ENCODE measurements at places on chromosomes 1 and 21. TPM values are rescaled to one million over a fixed set of nuclear protein-coding genes. Genes with fewer than 3 reads are reported as not detected.

The SPATA17 gene
- 2.0 TPM for total RNA-seq

The DCLRE1B gene
- total RNA-seq: 8.9 TPM

The GBP7 gene
- not detected for total RNA-seq

The NR0B2 gene
- total RNA-seq: not detected

The ELAPOR1 gene
- total RNA-seq: 0.38 TPM

The CTSS gene
- total RNA-seq: 18.4 TPM

The SPRR1A gene
- total RNA-seq: not detected

The TRIM58 gene
- total RNA-seq: not detected

The ACTL8 gene
- total RNA-seq: 1.7 TPM

The HES2 gene
- total RNA-seq: 2.2 TPM

The CACYBP gene
- 159 TPM for total RNA-seq

The FCRL6 gene
- not detected for total RNA-seq

The C1orf141 gene
- not detected for total RNA-seq

The WLS gene
- 21.0 TPM for total RNA-seq

The PRAMEF1 gene
- not detected for total RNA-seq

The PRRX1 gene
- not detected for total RNA-seq

The CELA2B gene
- not detected for total RNA-seq

The TMEM50A gene
- 96.8 TPM for total RNA-seq

The CELA2A gene
- total RNA-seq: not detected

The UTS2 gene
- total RNA-seq: not detected

The S100A14 gene
- total RNA-seq: 0.55 TPM

The SLC9C2 gene
- not detected for total RNA-seq

The AJAP1 gene
- total RNA-seq: not detected

The GJA4 gene
- total RNA-seq: not detected

The KCNA2 gene
- 0.18 TPM for total RNA-seq

The PADI4 gene
- total RNA-seq: not detected

The A3GALT2 gene
- not detected for total RNA-seq

The C1orf185 gene
- total RNA-seq: not detected

The RBP7 gene
- 11.2 TPM for total RNA-seq

The S100A7 gene
- total RNA-seq: not detected

The PTPN7 gene
- not detected for total RNA-seq

The KRTAP21-2 gene
- total RNA-seq: not detected

The SDF4 gene
- 141 TPM for total RNA-seq

The FBLIM1 gene
- 31.1 TPM for total RNA-seq

The CLCNKA gene
- not detected for total RNA-seq

The ZNF648 gene
- not detected for total RNA-seq
